ENCODE measurements at places on chromosomes 7 and 10. TPM values are rescaled to one million over a fixed set of nuclear protein-coding genes. Genes with fewer than 3 reads are reported as not detected.

Gene CHN2
- total RNA-seq: 22.6 TPM

Gene IFIT5
- 19.5 TPM for total RNA-seq

Gene HGF
- 35.7 TPM for total RNA-seq

Gene MCM10
- total RNA-seq: 0.27 TPM

Gene LIPK
- not detected for total RNA-seq

Gene ASB10
- total RNA-seq: not detected

- DNase-seq: no peak
These were observed 19.0 kb upstream of the ARMC3 start for GRCh38 chr10:22908837-22909236.

GRCh38 chr10:31926765-31927564 is 1.7 kb downstream of the ARHGAP12 start:
- no peak for DNase-seq

DNA sequence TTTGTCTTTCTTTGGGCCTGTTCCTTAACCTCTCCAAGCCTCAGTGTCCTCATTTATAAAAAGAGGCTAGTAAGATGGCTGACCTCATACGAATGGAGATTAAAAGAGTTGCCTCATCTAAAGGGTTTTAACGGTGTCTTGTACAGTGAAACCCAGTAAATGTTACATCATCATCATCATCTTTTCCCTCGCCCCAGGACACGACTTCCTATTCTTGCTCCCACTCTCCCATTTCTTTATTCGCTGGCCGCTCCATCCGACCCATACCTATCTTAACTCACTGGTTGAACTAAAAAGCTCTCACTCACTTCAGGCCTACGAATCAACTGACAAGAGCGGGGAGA is 554 bp downstream of the FRA10AC1 start:
- DNase-seq: no peak

GRCh38 chr7:108157606-108158335 is 27.6 kb upstream of the LAMB4 start:
- DNase-seq: no peak

DNA sequence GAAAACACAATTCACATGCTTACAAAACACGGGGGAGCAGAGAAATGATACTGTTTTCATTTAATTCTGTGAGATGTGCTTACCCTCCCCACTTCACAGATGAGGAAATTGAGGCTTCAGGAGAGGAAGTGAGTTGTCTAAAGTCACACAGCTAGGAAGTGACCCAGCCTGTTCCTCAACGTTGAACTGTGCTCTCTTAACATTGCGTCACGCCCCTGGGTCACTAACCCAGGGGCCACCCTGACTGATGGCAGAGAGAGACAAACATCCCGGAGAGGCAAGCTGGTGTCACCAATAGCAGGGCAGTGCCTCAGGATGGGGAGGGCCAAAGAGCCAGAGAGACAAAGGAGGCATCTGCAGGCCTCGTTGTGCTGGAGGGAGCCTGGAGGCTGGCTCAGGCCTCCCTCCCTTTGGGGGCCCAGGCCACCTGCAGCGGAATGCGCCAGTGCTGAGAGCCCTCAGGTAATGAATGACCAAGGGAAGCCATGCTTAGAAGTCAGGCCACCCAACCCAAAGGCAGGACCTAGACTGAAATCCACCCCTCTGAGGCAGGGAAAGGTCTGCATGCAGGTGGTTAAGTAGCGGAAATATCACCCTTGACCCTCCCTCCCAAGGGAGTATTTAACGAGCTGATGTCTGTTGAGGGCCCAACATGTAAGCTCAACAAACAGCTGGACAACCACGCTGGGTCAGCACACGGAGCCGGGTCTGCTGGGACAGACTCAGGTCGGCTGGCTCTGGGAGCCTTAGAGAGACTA is 81.3 kb downstream of the C10orf105 start:
- no peak for DNase-seq

- no peak for DNase-seq
These were observed 951.0 kb downstream of the LRMDA start for GRCh38 chr10:76382381-76382851.

DNA sequence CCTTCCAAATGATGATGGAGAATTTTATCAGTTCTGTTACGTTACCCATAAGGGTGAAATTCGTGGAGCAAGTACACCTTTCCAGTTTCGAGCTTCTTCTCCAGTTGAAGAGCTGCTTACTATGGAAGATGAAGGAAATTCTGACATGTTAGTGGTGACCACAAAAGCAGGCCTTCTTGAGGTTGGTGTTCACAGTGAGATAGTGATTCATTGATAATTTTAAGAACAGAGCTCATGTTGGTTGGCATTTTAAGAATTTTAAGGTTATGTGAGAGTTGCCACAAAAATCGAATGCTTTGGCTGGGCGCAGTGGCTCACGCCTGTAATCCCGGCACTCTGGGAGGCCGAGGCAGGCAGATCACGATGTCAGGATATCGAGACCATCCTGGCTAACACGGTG is 25.9 kb downstream of the TAX1BP1 start:
- DNase-seq: no peak

- no peak for DNase-seq
These were observed 108.6 kb downstream of the PPP1R3A start for GRCh38 chr7:113810080-113810744.

- no peak for DNase-seq
These were observed 62.7 kb downstream of the LGI1 start for GRCh38 chr10:93820434-93820833.

GRCh38 chr7:128075242-128076095 is 44.2 kb upstream of the LRRC4 start:
- DNase-seq: no peak

GRCh38 chr10:72174297-72174662 is 41.5 kb upstream of the ANAPC16 start:
- DNase-seq: no peak

GRCh38 chr10:43389867-43390266 is 18.4 kb downstream of the FXYD4 start:
- DNase-seq: no peak

DNA sequence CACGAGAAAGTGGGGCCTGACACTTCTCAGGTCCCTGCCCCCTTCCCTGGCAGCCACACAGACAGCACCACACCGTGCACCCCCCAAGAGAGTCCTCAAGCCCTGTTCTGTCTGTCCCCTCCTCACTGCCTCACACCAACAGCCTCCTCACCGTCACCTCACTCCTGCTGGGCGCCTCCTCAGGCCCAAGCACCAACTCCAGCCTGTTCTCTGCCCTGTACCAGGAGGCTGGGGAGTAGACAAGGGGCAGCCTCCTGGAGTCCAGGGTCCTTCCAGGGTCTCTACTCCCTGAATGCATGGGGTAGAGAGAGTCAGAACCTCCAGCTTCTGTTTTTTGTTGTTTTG is 26.9 kb upstream of the ELN start:
- no peak for DNase-seq

GRCh38 chr7:43700059-43700501 is 29.2 kb downstream of the COA1 start:
- DNase-seq: no peak
